Natural killer cell treated with Interleukin-12 subunit alpha and Interleukin-12 subunit beta and Interleukin-15 and Interleukin-18, amount 100 ng/mL, for 72 hours (primary cell): ENCODE measurements at places on chromosomes 3 and 15. TPM values are rescaled to one million over a fixed set of nuclear protein-coding genes. Genes with fewer than 3 reads are reported as not detected.

- DNase-seq, result no peak
These were observed 64.2 kb downstream of the SCAPER start for GRCh38 chr15:76840830-76841460.

DNA sequence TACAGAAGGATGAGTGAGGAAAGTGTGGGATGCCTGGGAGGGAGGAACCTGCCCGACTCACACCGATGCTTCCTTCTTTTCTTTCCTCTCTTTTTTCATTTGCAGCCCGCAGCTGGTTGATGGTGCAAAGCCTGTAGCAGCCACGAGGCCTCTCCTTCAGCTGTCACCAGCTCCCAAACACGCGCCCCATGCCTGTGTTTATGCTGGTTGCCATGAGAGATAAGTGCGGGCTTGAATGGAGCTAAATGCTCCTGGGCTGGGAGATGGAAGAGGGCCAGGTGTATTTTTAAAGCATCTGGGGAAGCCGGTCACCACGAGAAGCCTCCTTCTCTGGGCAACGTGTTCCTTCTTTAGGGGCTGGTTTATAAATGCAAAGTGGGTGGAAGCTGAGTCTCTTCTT lies 9.3 kb downstream of the COLQ start:
- no peak for DNase-seq

GRCh38 chr3:54053211-54053610 lies 69.1 kb upstream of the CACNA2D3 start:
- no peak for DNase-seq

GRCh38 chr3:45434996-45435395 lies 46.6 kb downstream of the LARS2 start:
- no peak for DNase-seq

GRCh38 chr15:25242957-25243799 lies 195.6 kb downstream of the UBE3A start:
- no peak for DNase-seq

DNA sequence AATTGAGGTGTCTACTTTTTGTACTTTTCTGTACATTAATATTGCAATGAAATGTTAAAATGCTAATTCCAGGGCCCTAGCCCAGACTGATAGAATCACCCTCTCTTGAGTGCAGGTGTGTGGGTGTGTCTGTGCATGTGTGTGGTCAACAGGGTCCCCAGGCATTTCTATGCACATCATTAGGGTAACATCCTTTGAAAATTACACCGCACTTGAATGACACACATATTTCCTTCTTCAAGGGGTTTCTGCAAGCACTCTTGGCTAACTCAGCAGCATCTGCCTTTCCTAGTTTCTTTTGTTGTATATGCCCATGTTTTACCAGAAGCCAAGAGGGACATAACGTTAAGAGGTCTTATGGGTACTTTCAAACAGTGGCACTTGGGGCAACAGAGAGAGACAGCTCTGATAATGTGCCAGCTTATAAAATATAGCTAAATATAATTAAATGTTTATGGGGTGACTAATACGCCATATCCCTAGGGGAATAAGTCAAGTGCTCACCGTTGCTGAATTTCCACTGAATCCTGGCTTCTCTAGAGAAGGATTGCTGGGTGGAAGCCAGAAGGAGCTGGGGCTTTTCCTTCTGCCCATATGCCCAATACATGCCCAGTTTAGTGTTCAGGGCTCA lies 54.5 kb upstream of the LRIG1 start:
- DNase-seq, result no peak

GRCh38 chr15:50340416-50340815 lies 14.6 kb downstream of the GABPB1 start:
- DNase-seq, result no peak

DNA sequence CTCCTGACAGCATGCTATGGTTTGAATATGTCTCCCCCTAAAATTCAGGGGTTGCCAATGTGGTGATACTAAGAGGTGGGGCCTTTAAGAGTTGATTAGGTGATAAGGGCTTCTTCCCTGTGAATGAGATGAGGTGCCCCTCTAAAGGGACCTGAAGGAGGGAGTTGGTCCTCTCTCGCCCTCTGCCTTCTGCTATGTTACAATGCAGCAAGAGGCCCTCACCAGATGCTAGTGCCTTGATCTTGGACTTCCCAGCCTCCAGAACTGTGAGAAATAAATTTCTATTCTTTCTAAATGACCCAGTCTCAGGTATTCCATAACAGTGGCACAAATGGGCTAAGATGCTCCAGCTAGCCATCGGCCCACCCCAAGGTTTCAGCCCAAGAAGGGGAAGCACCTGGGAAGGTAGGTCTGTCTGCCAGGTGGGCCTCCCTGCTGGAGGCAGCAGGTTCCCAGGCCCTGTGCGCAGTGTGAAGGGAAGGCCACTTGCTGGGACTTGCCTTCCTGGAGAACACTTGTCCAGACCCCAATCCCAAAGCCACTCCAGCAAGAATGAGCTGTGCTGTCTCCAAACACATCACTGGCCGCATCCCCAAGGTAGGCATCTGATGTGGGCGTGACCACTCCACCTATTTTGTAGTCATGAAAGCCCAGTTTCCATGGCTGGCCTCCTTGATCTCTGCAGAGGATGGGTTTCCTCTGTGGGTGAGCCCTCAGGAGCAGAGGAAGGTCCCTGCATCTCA lies 9.0 kb downstream of the TGM4 start:
- no peak for DNase-seq

PRRT3 gene
- total RNA-seq, result 13.7 TPM

LINGO1 gene
- total RNA-seq, result not detected

UACA gene
- total RNA-seq, result 3.6 TPM

DAZL gene
- not detected for total RNA-seq

FAM43A gene
- 11.6 TPM for total RNA-seq

GXYLT2 gene
- not detected for total RNA-seq
